ENCODE measurements at places on chromosomes 16 and 17.

DNA sequence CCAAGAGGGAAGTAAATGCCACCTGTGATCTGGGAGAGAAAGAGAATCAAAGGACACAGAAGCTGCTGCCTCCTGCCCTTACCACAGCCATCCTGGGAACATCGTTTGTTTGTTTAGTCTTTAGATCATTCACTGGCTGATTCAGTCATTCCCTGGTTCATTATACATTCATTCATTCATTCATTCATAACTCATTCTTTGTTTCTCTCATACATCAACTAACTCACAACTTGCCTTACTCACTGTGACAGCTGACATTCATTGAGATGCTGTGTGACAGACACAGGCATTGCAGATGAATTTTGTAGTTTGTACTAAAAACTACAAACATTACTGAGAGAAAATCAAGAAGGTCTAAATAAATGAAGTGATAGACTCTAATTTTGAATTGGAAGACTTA lies 291.0 kb upstream of the TNRC6C start:
- DNase-seq, result no peak
- no peaks in the 10 kb centered on the region for H3K4me1 ChIP-seq
- no peak overlapping the region for H3K4me3 ChIP-seq

GRCh38 chr17:19346351-19347255 lies 15.9 kb downstream of the B9D1 start:
- no peak overlapping the region for H3K4me3 ChIP-seq
- H3K27me3 ChIP-seq, result no peaks in the 10 kb centered on the region
- no peaks in the 10 kb centered on the region for H3K4me1 ChIP-seq
- no peaks in the 10 kb centered on the region for H3K36me3 ChIP-seq

DNA sequence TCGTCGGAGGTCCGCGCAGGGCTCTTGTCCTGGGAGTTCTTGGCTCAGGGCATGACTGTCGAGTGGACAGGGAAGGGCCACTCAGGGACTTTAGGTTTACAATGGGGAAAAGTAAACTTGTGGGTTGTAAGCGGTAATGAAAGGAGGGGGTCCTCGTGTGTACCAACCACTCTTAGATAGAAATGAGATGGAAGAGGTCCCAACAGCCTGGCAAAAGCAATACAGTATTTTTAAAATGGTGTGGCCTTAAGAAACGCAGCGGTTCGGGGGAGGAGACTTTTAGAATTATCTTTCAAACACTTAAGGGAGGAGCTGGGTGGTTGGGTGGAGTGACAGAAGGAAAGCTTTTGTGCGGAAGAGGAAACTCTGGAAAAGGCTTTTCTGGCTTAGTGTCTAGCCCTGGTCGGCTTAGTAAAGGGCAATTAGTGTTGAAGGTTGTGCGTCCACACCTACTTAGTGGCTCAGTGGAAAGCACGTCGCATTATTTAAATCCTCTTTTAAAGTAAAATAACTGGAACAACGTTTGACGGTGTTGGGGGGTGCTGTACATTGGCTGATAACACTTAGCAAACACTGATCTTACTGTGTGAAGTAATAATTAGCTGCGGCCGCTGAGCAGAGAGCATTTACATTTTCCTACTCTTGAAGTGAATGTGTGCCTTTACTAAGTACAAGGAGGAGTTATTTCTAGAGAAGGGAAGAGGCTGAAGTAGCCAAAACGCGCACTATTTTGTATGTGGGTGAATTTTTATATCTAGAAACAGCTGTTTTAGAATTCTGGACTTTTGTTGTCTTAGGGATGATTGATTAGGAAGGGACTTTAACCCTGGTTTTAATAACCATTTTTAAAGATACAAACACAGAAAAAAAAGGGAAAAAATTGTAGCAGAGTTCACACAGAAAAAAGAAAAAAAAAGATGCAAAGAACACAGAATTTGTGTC lies 1.0 kb downstream of the WSB1 start:
- H3K36me3 ChIP-seq, result no peaks in the 10 kb centered on the region
- peaks cover 2% of the 10 kb centered on the region for H3K4me1 ChIP-seq
- peak overlapping the region; percentile 90 for H3K27ac ChIP-seq
- H3K27me3 ChIP-seq, result no peaks in the 10 kb centered on the region
- peak; percentile 84 for DNase-seq
- H3K4me3 ChIP-seq, result peak overlapping the region; percentile 92

DNA sequence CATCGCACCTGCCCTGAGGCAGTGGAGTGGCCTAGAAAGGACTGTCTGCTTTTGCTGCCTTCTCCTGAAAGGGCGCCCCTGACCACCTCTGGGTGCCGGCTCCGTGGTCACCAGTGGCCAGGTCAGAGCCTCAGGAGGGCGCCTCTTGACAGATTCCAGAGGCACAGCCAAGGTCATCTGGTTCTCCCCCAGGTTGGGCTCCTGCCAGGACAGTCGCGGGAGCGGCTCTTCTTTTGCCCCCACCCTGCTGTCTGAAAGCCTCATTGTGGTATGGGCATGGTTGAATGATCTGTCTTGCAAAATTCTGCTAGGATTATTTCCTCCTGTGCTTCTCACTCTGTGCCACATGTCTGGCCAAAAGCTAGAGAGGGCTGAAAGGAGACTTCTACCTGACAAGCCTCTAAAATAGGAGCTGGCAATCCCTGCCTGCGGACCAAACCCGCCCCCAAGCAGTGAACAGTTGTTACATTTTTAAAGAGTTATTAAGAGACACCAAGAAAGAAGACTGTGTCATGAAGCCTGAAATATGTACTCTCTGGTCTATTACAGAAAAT lies 82.8 kb downstream of the SNX29 start:
- H3K36me3 ChIP-seq, result no peaks in the 10 kb centered on the region
- H3K4me1 ChIP-seq, result no peaks in the 10 kb centered on the region
- no peak for DNase-seq
- H3K4me3 ChIP-seq, result no peak overlapping the region
- no peaks in the 10 kb centered on the region for H3K27me3 ChIP-seq
- no peak overlapping the region for H3K27ac ChIP-seq

- H3K27ac ChIP-seq, result no peak overlapping the region
- H3K36me3 ChIP-seq, result no peaks in the 10 kb centered on the region
- no peaks in the 10 kb centered on the region for H3K27me3 ChIP-seq
- peak; percentile 84 for DNase-seq
These were observed 42.6 kb downstream of the NLRP1 start for GRCh38 chr17:5541610-5542202.

DNA sequence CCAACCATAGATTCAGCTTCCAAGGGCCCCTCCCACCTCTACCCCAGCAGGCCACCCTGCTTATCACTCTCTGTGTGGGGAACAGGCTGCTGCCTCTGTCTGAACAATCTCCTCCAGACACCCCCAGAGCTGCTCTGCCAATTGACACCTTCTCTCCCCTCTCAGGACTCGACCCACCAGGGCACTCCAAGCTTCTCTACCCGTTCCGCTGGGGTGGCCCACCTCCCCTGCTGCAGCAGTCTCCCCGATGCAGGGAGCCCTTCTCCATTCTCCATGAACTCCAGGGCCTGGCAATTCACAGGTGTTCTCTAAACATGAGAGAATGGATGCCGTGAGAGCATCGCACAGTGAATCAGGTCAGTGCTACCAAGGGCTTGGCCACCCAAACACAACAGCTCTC lies 28.3 kb upstream of the FAAP100 start:
- H3K4me1 ChIP-seq, result no peaks in the 10 kb centered on the region
- H3K4me3 ChIP-seq, result no peak overlapping the region
- no peaks in the 10 kb centered on the region for H3K27me3 ChIP-seq
- no peak overlapping the region for H3K27ac ChIP-seq

GRCh38 chr16:4925791-4926190 lies 11.2 kb downstream of the PPL start:
- DNase-seq, result no peak
- H3K36me3 ChIP-seq, result no peaks in the 10 kb centered on the region
- H3K4me3 ChIP-seq, result no peak overlapping the region
- H3K27ac ChIP-seq, result no peak overlapping the region
- H3K27me3 ChIP-seq, result no peaks in the 10 kb centered on the region

GRCh38 chr17:51668155-51668962 lies 408.0 kb downstream of the UTP18 start:
- H3K36me3 ChIP-seq, result no peaks in the 10 kb centered on the region
- DNase-seq, result no peak
- no peaks in the 10 kb centered on the region for H3K27me3 ChIP-seq
- no peak overlapping the region for H3K27ac ChIP-seq

Measured in mesendoderm (in vitro differentiated cells).